ENCODE measurements at places on chromosomes 5 and 9.

DNA sequence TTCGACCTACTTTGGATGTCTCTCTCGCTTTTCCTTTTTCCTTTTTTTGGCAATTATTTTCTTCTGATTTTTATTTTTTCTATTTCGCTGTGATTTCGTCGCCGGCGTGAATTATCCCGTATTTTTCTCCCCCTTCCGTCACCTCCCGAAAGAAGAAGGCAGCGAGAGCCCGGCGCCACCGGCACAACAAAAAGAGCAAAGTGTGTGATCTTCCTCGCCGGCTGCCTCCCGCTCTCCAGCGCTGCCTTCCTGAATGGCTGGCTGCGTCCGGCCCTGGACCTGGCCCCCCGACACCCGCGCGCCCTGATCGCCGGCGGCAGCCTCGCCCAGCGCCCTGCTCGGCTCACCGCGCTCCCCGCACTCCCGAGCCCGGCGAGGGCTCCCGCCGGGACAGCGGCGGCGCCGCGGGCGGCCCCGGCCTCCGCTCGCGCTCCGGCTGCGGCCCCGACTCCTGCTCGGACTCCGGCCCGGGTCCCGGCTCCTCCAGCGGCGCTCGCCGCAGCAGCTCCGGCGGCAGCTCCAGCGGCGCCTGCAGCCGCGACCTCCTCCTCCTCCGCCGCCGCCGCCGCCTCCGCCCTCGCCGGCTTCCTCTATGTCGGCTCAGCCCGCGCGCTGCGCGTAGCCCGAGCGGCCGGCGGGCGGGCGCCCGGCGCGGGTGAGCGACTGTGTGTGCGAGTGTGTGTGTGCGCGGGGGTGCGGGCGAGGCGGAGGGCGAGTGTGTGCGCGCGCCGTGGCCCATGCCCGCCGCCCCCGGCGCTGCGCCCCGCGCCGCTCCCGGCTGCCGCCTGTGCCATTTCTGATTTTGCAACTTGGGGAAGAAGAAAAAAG lies 960 bp downstream of the NR2F1 start:
- peak; percentile 69 for DNase-seq

DNA sequence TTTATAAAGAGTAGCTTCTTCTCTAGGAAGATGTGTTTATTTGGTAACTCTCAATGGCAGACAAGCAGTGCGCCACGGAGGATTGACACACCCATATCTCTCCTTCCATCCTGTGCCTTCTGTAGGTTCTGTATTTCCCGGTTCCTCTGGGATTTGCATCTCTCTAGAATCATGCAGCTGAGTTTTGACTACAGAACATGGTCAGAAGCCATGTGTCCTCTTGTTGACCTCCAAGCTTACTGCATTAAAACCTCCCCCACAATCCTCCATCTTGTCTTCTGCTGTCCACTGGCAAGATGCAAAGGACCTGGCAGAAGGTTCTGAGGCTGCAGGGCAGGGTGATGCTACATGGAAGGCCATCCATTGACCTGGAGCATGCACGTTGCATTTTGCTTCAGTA lies 482.0 kb downstream of the DMRT2 start:
- no peak for DNase-seq

GRCh38 chr9:89433826-89434225 lies 64.1 kb downstream of the SEMA4D start:
- DNase-seq = no peak

- no peak for DNase-seq
Measured at GRCh38 chr5:3324421-3325101, 271.1 kb upstream of the IRX1 start.

GRCh38 chr5:35823347-35824098 lies 33.2 kb upstream of the IL7R start:
- DNase-seq = no peak

GRCh38 chr5:145805819-145806218 lies 29.3 kb downstream of the PRELID2 start:
- no peak for DNase-seq

DNA sequence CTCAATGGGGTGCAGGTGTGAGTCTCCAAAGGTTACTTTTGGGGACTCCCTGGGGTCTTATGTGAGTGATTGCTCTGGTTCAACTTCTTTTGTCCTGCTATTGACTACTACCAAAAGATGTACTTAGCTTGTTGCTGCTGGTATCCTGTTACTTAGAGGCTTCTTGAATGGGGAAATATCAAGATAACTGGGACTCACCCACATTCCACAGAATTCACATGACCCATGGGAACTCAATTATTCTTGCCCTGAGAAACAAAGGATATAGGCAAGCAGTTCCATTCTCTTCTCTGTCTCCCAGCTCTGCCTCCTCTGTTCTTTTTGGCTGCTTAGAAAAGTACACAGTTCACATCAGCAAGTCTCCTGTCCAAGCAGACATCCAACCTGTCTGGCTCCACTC lies 105.9 kb downstream of the UNC13B start:
- DNase-seq = no peak

DNA sequence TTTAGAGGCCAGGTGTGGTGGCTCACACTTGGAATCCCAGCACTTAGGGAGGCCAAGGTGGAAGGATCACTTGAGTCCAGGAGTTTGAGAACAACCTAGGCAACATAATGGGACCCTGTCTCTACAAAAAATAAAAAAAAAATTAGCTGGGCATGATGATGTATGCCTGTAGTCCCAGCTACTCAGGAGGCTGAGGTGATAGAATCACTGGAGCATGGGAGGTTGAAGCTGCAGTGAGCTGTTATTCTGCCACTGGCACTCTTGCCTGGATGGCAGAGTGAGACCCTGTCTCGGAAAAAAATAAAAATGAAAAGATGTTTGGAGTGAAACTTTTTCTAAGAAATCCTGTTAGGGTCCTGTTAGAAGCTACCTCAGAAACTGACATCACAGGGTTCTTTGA lies 24.2 kb downstream of the OCLN start:
- DNase-seq = no peak

- no peak for DNase-seq
Measured at GRCh38 chr9:5714501-5715401, 85.8 kb downstream of the RIC1 start.

- DNase-seq = no peak
Measured at GRCh38 chr5:43422143-43422542, 10.0 kb upstream of the CCL28 start.

- DNase-seq = no peak
Measured at GRCh38 chr9:88697764-88698432, 162.9 kb downstream of the NXNL2 start.

- DNase-seq = no peak
Measured at GRCh38 chr5:39137819-39138451, 63.7 kb upstream of the RICTOR start.

GRCh38 chr9:76772686-76773445 lies 8.6 kb downstream of the PCA3 start:
- DNase-seq = no peak

DNA sequence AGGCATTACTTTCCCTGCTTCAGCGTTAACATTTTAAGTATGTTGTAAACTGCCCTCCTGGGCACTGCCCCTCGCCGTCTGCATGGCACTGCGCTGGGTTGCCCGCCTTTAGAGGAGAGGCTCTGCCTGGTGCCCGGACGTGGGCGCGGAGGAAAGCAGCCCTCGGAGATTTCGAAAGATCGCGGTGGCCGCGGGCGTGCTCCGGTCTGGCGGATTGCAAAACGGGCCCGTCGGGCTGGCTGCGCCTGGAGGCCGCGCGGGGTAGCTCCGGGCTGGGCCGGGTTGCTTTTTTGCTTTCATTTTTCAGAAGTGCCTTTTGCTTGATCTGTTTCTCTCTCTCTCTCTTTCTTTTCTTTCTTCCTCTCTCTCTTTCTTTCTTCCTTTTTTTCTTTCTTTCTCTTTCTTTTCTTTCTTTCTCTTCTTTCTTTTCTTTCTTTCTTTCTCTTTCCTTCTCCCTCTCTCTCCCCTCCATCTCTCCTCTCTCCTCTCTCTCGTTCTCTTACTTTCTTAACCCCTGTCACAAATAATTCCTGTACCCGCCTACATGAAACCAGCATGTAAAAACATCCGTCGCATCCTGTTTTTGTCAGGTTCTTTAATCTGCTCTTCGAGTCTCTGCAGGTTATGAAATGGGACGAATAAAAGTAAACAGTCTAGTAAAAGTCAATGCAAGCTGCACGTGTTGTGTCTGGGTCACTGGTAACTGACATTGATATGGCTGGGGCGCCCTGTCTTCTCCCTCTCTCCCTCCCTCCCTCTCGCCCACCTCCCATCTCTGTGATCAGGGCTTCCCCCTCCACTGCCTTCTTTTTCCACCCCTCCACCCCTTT lies 1.7 kb downstream of the FST start:
- DNase-seq = peak; percentile 85

DNA sequence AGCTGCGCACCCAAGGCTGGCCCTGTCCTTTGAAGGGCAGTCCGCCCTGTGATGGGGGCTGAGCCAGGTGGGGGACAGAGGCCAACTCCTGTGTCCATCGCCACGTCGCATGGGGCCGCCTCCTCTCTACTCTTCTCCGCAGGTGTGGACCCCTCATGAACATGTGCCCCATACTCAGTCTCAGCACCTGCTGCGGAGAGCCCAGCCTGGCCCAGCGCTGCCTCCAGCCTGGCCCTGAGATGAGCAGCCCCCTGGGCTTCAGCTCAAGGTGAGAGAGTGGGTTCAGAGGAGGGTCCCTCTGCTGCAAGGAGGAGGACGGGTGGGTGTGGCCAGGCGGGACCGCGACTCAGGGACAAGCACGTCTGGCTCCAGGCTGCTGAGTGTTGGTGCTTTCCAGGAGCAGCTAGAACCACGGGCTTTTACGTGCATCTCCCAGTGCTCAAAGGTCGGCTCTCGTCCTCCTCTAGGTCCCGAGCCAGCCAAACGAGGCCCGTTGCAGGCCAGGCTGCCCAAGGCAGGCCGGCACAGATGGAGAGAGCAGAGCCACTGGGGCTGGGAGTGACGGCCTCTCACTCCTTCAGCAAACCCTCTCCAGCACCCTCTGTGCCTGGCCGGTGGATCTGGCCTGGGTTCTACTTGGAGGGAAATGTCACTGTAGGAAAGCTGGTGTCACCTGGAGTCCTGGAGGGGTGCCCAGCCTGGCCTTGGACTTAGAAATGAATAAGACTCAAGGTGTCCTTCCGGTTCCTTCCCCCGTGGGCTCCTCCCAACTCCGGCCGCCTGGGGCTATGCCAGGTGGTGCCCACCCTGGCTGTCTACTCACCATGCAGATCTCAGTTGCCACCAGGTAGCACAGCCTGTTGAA lies 48.9 kb upstream of the RNF130 start:
- no peak for DNase-seq

- DNase-seq = no peak
Measured at GRCh38 chr9:80796632-80797031, 892.7 kb downstream of the TLE1 start.

- DNase-seq = no peak
Measured at GRCh38 chr5:20000416-20000815, 12.4 kb upstream of the CDH18 start.

DNA sequence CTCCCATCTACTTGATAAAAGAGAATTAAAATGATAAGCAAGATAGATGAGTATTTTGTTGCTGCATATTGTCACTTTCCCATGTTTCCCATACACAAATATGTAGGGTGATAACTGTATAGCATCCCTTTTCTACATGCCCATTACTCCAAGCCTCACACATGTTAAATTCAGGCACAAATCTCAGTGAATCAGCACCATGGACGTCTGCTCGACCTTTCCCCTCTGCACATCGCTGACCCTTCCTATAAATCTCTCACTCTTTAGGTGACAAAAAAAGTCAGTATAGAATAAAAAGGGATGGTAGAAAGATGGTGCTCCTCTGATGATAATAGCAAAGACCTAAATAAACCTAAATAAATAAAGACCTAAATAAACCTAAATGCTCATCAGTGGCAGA lies 1097.7 kb upstream of the C9orf72 start:
- DNase-seq = no peak

GRCh38 chr9:93905473-93906133 lies 49.6 kb downstream of the BARX1 start:
- no peak for DNase-seq

DNA sequence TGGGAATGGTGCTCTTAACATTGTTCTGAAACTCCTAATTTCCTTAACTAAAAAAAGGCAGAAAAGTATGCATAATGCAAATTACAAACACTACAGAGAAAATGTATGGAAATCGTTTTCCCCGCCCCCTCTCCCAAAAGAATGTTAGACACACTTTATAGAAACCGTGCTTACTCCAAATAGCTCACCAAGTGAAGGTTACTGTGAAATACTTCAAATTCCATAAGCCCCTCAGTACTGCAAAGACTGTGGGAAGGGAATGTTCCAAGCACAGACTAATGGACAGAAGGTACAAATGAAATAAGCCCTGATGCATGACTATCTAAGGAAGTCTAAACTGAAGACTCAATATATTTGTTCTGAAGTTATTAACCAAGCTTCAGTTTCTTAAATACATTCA lies 12.5 kb downstream of the MAPKAP1 start:
- DNase-seq = no peak

DNA sequence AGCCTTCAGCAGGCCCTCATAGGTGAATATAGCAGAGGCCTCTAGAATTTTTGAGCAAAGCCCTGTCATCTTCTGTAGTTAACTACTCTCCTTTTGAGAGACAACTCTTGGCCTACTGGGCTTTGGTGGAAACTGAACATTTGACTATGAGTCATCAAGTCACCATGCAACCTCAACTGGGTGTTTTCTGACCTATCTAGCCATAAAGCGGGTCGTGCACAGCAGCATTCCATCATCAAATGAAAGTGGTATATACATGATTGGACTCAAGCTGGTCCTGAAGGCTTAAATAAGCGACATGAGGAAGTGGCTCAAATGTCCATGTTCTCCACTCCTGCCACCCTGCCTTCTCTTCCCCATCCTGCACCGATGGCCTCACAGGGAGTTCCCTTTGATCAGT lies 1115.5 kb downstream of the TAF11L14 start:
- DNase-seq = no peak

GRCh38 chr5:117953272-117953671 lies 1035.1 kb downstream of the DTWD2 start:
- DNase-seq = no peak

DNA sequence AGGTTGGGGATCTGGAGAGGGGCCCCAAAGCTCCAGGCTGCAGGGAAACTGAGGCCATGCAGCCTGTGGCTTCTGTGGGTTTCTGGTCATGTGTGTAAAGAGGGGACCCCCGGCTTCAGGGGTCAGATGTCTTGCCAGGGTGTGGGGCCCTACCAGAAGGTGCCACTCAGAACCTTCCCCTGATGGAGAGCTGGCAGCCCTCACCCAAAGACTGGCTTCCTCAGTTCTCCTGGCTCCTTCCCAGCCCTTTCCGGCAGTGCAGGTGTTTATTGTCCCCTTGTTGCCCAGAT lies 11.6 kb upstream of the LAMC3 start:
- DNase-seq = no peak

- no peak for DNase-seq
Measured at GRCh38 chr9:22244139-22245011, 202.2 kb upstream of the DMRTA1 start.

GRCh38 chr9:107488375-107489143 lies 1.0 kb downstream of the KLF4 start:
- peak; percentile 57 for DNase-seq

DNA sequence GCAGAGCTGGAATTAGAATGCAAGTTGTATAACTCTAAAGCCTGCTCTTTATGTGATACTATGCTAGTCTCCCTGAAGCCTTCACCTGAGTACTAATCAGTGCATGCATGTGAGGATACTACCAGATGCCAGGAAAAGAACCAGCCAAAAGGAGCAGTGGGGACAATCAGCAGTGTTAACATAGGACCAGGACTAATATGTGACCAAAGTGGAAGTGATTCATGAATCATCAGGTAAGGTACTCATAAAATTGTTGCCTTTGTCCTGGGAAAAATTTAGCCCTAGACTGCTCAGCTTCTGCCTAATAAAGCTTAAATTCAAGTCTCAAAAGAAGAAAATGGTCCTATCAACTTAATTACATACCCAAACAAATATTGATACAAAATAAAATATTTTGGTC lies 13.4 kb upstream of the TSLP start:
- no peak for DNase-seq

GRCh38 chr5:75052192-75053053 lies at the start of gene GCNT4:
TSS of gene GCNT4 (minus strand) at chr5:75052558. CDS start at chr5:75030037, 22,521 bp downstream.
- peak; percentile 72 for DNase-seq

Data from activated CD8-positive, alpha-beta memory T cell treated with anti-CD3 and anti-CD28 coated beads, Interleukin-2, amount 50 U/mL, for 48 hours (primary cell).